Stimulated activated naive CD4-positive, alpha-beta T cell (primary cell): ENCODE measurements at places on chromosomes 5 and 9.

GRCh38 chr5:100904259-100904861 lies 1.3 kb upstream of the ST8SIA4 start:
- DNase-seq, result peak; percentile 35

- no peak for DNase-seq
Measured at GRCh38 chr9:2227144-2227867, 212.2 kb downstream of the SMARCA2 start.

GRCh38 chr5:154986151-154986550 lies 27.4 kb upstream of the KIF4B start:
- no peak for DNase-seq

- DNase-seq, result no peak
Measured at GRCh38 chr5:112586596-112587062, 151.1 kb upstream of the APC start.

DNA sequence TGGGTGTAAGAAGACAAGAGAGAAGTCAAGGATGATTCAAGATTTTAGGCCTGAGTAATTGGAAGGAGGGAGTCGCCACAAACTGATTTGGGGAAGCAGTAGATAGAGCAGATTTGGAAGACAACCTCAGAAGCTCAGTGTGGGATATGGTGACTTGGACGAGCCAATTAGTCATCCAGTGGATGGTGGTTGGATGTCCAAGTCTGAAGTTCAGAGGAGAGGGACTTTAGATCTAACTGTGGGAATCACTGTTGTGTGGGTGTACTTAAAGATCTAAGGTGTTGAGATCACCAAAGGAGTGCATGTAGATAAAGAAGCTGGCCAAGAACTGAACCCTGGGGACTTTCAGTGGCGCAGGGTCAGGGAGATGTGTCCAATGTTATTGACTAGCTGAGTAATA lies 2.2 kb downstream of the IDNK start:
- DNase-seq, result no peak

DNA sequence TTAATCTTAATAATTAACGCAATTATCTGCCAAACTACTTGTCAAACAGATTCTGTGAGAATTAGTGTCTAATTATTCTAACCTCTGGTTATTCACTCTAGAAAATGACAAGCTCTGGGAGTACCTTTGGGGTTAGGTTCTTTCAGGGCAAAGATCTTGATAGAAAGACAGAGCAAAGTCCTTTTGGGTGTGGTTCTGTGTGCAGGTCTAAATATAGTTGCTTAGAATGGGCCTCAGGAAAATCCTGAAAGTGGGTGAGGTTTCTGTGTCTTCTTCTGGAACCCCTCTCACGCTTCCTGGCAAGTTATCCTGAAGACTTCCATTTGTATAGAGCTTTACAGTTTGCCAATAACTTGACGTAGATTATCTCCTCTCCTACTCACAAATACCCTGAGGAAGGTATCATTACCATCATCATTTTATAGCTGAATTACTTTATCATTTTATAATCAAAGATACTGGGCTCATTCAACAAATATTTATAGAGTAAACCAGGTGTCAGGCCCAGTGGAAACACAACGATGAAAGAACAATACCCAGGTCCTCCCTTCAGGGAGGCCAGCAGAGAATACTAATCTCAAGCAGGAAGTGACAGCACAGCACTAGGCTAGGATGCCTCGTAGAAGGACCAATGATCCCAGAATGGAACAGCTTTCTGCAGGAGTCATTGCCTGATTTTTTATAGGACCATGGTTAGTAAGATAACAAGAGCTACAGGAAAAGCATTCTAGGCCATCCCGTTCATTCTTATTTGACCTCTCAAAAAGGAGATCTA lies 27.6 kb upstream of the LHFPL2 start:
- no peak for DNase-seq

DNA sequence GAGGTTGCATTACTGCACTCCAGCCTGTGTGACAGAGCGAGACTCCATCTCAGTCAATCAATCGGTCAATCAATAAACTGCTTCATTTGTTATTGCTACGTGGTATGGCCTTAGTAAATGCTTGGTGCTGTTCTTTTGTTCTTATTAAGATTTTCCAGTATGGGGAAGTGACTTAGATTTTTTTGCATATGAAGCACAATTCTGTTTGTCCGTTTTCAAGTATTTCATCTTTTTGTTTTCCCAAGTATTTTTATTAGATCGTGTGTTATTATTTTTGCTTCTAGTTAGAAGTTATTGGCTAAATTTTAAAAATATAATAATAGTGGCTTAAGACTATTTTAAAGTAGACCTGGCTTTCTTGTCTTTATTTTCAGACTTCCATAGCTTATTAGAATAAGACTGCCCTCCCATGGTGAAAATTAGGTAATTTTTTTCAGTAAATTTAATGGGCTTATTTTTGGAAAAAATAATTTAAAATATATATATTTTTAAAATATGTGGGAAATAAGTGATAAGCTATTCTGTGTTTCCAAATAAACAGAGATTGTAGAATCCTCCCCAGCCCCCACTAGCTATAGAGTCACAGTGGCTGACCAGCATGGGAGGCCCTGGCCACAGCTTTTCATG lies 14.7 kb upstream of the OMD start:
- DNase-seq, result no peak

DNA sequence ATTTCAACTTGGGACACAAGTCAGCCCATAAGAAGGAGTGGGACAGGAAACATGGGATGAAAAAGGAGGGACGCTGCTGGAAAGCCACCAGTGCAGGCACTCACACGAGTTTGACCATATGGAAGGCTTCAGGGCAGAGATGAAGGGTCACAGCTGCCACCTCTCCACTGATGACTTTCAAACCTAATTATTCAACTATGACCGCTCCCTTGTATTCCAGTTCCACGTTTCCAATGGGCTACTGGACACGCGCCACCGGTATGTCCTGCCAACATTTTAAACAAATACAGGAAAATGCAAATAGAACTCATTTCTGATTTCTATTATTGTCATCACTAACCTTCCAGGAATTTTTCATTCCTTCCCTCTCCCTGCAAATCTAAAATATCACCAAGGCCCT lies 134.7 kb downstream of the SLC1A3 start:
- no peak for DNase-seq

DNA sequence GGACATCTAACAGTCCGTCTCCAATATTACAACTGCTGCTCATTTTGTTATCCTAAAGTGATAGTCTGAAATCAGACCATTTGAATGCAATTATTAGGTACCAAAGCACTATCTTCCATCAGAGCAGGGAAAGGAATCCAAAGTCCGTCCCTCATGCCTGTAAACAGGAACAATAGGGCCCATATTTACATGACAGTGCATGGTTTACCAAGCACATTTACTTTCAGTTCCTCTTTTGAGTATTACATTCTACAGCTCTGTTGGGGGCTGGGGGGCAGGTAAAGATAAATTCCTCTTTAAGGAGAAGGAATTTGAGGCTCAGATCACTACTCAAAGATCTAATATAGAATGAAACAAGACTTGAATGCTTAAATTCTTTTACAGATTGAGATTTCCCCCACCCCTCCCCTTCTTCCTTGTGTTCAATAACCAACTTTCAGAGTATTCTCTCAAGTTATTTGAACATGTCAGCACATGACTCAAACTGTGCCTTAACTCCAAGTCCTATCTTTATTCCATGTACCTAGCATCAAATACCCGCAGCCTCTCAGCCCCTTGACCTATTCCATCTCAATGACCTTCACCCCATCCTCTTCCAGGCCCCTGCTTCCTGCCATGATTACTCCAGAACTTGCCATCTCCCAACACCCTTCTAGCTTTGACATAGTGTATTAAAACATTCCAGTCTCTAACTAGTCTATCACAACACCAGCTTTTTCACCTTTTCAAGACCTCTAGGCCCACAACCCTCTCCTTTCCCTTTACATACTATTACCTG lies 71.0 kb downstream of the BRINP1 start:
- no peak for DNase-seq

DNA sequence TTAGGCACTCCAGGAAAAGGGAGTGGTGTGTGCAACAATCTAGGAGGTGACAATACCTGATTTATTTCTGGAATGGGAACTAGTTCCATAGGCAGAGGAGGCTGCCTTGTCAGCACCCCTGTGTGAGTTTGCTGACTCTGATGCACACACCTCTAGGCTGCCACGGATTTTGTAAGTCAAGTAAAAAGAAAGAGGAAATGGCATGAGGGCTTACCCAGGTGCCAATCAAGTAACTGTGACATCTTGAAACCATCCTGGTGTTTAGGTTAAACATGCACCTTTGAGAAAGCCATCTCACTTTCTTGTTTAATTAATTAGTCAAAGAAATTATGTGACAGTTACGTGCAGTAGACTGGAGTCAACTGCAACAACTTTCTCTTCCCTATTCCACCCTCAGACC lies 32.3 kb upstream of the FAM81B start:
- DNase-seq, result no peak

- no peak for DNase-seq
Measured at GRCh38 chr5:161641444-161641843, 44.1 kb upstream of the GABRA6 start.

- no peak for DNase-seq
Measured at GRCh38 chr9:135948446-135948845, 12.7 kb downstream of the UBAC1 start.

DNA sequence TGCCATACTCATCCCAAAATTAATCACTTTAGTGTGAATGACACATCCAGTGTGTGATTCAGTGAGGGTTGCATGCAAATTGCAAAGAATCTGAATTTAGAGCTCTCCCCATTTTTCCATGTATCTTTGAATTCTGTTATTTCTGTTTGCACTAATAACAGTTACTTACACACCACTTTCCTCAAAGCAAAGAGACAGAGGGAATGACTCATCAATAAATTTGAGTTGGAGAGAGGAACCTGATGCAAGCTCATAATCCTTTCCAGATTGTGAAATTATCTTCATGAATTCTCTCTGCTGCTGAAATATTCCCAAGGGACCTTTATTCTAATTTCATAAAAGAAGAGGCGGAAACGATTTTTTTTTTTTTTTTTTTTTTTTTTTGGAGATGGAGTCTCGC lies 204.8 kb downstream of the CDH9 start:
- no peak for DNase-seq

- no peak for DNase-seq
Measured at GRCh38 chr9:111914749-111915424, 18.3 kb downstream of the UGCG start.

- no peak for DNase-seq
Measured at GRCh38 chr5:112576298-112576925, 157.3 kb upstream of the EPB41L4A start.

- DNase-seq, result no peak
Measured at GRCh38 chr5:108953940-108954339, 206.2 kb downstream of the FER start.

DNA sequence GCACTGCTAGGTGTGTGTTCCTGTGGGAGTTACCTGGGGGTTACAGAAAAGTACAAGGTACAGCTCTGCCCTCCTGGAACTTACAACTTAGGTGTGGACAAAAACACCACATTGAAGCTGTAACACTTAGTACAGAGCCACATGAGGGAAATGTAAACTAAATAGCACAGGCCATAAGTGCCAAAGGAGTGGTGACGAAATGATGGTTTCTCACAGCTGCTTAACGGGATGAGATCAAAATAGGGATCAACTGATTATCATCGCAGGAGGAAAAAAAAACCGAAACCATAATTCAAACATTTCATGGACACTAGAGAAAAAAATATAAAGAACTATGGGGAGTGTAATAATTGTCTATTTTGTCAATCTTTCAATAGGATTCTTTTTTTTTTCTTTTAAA lies 5.9 kb downstream of the LIX1 start:
- no peak for DNase-seq

DNA sequence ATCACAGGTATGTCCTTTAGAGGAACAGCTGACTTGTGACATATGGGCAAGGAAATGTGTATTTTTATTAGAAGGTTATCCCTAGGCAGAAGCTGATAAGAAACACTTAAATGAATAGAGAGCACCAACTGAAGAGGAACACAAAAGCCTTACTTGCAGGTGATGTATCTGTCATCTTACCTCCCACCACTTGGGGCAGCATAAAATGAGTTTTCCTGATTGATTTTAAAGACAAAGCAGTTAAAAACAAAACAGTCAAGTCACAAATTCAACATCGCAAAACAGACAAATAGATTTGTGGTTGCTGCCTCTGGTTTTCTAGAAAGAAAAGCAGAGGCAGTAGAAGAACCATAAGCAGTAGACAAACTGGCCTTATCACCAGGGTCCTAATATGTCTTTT lies 302.4 kb upstream of the ZNF462 start:
- no peak for DNase-seq
